ENCODE measurements at places on chromosomes 4 and X.

- ATAC-seq, result no peak
These were observed 23.0 kb upstream of the GTPBP6 start for GRCh38 chrX:341541-342101.

GRCh38 chrX:34849371-34849770, 93.2 kb upstream of the FAM47B start:
- ATAC-seq, result no peak

- no peak for ATAC-seq
These were observed 46.1 kb downstream of the DDX60 start for GRCh38 chr4:168272488-168272887.

DNA sequence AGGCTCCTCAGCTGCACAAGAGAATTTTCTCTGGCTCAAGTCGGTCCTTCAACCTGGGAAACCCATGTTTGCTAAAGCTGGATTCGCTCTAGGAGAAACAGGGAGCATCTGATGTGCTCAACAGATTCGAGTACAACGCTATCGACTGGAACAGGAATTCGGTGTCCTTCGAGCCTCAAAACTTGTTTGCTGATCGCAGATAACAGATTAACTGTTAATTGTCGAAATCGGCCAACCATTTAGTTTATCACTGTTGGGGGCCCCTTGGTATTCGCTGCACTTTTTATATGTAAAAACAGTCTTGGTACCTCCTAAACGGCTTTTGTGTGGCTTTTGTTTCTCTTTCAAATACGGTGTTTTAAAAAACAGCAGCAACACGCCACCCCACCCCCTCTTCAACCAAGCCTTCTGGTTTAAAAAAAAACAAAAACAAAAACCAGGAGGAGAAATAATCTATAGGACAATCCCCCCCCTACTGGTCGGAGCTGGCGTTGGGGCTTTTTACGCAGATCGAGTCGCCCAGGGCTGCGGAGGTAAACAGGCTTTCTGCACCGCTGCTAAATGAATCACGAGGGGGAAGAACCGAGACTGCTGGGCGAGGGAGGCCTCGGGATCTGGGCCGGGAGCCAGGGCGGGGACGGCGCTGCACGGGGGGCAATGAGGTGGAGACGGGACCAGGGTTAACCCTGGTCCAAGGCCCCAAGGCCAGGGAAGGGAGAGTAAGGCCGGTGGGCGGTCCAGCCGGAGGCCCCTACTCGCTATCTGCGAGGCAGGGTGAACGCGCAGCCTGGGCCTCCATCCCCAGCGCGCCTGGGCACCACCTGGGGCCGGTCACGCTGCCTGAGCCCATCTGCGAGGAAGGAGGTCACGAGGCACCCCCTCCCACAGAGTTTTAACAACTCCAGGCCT, 71.7 kb upstream of the BCOR start:
- peak; percentile 68 for ATAC-seq

DNA sequence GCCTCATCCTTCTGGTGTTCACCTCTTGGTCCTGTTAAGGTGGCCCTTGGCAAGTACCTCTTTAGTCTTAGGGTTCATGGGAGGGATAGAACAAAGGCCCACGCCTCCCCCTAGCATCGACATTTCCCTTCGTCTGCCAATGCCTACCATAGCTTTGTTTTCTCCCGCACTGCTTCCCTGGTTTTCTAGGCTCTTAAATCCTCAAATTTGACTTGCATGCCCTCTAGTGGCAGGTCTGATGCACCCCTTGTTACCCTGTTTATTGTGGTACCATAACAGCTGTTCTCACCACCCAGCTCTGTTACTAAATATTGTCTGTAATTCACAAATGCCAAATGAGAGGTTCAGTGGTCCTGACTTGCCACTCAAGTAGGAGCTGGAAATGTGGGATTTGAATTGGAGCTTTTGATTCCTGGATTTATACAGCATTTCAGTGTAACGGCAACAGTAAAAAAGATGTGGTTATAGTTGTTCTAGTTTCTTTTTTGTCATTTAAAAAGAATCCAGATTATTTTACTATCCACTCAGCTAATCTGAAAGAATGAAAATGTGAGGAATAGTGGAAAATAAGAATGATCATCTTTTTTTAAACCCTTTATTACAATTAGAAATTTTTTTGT, 100.1 kb downstream of the REPS2 start:
- ATAC-seq, result no peak
